Right renal pelvis (tissue), 4 donors: ENCODE measurements at places on chromosomes 2 and 18. TPM values are rescaled to one million over a fixed set of nuclear protein-coding genes. Genes with fewer than 3 reads are reported as not detected.

- no peak for DNase-seq
These were observed 140.8 kb downstream of the PXDN start for GRCh38 chr2:1603521-1603920.

- DNase-seq = no peak
These were observed 179.1 kb downstream of the LDLRAD4 start for GRCh38 chr18:13397504-13398163.

DNA sequence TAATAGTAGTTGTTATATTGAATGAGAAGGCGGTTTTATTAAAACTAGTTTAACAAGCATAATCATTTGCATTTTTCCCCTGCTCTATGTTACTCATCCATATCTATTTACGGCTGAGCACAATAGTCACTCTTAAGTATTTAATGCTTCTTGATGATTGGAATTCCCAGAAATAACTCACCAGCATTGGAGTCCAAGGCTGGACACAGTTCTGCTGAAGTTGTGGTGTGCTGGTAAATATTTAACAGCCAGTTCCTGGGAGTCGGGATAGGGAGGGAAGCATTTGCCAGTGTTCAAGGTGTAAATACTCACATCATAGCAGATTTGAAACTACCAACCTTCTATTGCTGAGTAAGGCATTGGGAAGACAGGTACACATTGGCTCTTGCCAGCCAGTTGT, 315.1 kb downstream of the MTX2 start:
- no peak for DNase-seq

DNA sequence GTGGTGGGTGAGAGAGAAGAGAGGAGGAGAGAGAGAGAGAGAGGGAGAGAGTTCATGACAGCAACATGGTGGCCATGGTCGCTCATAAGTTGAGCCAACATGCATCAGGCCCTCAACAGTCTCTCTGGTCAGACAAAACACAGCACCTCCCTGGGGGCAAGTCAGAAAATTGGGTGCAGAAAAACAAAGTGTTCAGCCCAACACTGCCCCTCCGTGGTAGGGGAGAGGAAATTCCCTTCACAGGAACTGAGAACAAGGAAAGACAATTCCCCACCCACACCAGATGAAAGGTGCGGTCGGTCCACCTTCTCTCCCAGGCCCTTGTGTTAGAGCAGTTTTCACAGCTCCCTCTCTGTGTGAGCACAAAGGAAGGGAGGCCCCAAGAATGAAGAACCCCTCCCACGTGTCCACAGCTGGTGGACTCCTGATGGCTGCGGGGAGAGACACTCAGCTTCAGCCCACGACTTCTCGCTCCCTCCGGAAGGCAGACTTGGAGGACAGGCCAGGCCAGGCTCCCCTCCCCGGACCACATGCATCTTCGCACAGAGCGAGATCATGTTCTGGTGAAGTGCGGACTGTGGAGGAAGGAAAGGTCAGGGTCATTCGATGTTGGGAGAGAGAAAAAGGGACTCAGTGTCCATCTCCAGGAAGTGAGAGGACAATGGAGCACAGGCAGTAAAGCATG, 181.7 kb downstream of the ANAPC1 start:
- no peak for DNase-seq

- DNase-seq = no peak
These were observed 37.7 kb upstream of the SLC25A52 start for GRCh38 chr18:31798399-31798798.

DNA sequence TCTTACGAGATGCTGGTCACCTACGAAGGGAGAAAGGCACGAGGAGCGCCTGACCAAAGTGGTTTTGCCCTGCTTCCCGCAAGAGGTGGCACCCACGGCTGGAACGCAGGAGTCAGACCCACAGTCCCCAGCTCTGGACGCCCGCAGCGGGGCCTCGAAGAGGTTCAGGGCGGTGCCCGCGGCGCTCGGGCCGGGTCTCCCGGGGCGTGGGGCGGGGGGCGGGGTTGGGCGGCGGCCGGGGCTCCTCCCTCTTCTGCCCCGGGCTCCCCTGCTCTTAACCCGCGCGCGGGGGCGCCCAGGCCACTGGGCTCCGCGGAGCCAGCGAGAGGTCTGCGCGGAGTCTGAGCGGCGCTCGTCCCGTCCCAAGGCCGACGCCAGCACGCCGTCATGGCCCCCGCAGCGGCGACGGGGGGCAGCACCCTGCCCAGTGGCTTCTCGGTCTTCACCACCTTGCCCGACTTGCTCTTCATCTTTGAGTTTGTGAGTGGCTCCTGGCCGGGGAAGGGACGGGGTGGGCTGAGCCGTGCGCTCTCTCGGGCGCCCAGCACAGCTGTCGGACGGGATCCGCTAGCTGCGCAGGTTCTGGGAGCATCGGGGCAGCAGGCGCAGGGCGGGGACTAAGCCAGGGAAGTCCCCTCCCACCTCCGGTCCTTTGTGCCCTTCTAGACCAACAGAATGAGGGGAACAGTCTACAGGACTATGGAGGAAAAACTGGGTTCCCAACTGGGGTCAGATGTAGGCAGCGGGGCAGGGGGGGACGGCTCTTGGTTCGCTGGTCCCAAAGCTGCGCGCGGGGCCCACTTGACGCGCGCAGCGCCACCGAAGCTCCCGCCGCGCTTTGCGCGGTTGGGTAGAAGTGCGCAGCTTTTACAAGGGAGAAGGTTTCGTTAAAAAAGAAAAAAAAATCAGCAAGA, at the start of gene MAL:
Gene MAL, plus strand, starts transcription at position 303 of the 914 bp plus-strand sequence. Its CDS starts 85 bp downstream, at position 388.
- DNase-seq = no peak

DNA sequence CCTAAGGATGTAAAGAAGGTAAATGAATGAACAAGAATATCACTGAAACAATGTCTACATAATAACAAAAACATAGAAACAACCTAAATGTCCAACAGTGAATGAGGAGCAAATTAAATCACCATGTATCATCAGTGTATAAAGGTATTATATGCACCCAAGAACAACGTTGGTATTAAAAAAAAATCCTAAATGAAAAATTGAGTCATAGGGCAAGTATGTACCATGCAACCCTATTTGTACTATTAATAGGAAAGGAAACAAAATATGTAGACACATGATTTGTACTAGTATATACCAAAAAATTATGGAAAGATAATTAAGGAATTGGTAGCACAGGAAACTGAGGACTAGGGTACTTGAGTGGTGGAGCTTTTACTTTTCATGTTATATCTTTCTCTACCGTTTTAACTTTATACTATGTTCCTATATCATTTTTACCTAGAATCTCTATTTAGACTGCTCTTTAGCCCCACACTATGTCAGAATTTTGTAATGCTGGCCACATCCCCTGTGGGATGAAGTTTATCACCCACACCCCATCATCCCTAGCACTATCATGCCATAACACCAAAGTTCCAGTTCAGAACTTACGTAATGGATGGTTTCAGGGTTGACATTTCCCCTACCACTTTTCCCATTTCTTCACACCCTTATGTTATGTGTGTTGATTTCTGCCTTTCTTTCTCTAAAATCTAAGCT, 25.6 kb downstream of the IKZF2 start:
- no peak for DNase-seq

DNA sequence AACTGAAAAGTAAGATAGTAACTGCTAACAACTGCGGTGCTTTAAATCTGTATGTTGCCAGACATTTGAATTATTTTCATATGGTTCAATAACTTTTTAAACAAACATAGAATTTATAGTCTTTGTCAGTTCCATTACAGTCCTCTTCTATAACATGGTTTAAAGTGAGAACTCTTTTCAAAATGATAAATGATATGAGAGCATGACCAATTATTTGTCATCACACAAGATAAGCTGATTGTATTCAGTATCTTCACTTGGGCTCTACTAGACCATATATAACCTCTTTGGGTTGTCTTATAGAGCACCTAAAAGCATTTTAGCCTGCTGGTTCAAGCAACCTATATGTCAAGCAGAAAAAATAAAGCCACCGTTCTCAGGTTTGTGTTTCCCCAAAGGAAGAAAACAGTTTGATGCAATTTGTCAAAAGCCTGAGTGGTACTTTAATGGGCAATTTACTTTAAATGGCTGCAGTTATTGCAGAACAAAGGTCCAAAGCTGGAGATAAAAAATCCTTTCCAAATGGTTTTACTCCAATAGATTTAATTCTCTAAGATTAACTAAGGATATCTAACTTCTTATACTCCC, 298.4 kb downstream of the FSIP2 start:
- no peak for DNase-seq

DNA sequence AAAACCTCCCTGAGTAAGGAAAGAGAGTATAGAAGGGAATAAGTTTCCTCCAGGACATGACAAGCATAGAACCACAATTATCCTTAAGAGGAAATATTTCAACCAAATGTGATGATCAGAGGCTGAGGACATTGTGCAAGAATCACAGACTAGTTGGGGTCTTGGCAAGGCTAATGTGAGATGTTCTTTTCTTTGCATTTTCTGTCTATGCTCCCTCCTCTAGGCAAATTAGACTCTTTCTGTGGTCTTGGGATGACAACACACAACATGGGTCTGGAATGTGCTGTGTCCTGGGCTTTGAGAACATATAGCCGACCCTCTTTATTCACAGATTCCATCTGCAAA, 32.0 kb upstream of the IL1RL1 start:
- no peak for DNase-seq

GRCh38 chr2:182015334-182016109, 29.9 kb downstream of the PPP1R1C start:
- DNase-seq = no peak

Gene LRRTM4
- polyA plus RNA-seq = 1.7 TPM

Gene GRHL1
- polyA plus RNA-seq = 5.7 TPM

Gene LYPD1
- 99.6 TPM for polyA plus RNA-seq
